ENCODE measurements at places on chromosomes 2 and 18.

DNA sequence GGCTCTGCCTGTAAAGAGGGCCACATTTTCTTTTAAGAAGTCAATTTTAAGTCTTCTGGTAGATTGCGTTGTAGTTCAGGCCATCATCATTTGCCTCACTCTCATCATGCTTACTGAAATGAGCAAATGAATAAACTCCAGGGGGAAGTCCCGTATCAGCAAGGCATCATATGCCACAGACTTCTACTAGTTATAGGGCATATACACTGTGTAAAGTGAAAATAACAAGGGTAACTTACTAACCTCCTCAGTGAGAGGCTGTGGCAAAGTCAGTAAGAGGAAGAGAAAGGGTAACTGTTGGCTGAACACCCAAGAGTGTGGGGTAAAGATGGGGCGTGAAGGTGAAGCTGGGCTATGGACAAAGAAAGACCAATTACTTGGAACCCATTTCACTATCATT lies 456.2 kb downstream of the SPAG16 start:
- no peak for DNase-seq

- no peak for DNase-seq
Measured at GRCh38 chr2:222076973-222077690, 221.7 kb downstream of the PAX3 start.

GRCh38 chr2:209592106-209592505 lies 168.3 kb downstream of the MAP2 start:
- DNase-seq, result no peak

GRCh38 chr2:54610700-54611099 lies 112.8 kb upstream of the EML6 start:
- DNase-seq, result no peak

- no peak for DNase-seq
Measured at GRCh38 chr2:68877079-68877772, 6.0 kb upstream of the BMP10 start.

- no peak for DNase-seq
Measured at GRCh38 chr18:63149302-63149587, 170.3 kb downstream of the BCL2 start.

DNA sequence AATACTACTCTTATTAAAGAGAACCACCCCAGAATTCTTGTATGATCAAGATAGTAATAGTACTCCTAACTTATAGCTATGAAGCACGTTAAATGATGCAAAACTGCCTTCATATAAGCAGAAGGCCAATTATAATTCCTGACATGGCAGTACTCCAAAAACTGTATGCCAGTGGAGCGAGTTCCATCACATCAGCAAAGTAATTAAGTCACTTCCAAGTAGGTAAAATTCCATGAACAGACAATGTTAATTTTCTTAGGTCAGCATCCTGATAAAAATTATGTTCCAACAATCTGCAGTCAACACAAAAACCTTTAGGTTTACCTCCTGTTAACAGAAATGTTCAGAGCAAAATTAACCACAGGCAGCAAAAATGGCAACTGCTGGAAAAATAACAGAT lies 136.7 kb downstream of the CDH2 start:
- no peak for DNase-seq

GRCh38 chr18:54100920-54101470 lies 123.5 kb downstream of the MBD2 start:
- DNase-seq, result no peak

DNA sequence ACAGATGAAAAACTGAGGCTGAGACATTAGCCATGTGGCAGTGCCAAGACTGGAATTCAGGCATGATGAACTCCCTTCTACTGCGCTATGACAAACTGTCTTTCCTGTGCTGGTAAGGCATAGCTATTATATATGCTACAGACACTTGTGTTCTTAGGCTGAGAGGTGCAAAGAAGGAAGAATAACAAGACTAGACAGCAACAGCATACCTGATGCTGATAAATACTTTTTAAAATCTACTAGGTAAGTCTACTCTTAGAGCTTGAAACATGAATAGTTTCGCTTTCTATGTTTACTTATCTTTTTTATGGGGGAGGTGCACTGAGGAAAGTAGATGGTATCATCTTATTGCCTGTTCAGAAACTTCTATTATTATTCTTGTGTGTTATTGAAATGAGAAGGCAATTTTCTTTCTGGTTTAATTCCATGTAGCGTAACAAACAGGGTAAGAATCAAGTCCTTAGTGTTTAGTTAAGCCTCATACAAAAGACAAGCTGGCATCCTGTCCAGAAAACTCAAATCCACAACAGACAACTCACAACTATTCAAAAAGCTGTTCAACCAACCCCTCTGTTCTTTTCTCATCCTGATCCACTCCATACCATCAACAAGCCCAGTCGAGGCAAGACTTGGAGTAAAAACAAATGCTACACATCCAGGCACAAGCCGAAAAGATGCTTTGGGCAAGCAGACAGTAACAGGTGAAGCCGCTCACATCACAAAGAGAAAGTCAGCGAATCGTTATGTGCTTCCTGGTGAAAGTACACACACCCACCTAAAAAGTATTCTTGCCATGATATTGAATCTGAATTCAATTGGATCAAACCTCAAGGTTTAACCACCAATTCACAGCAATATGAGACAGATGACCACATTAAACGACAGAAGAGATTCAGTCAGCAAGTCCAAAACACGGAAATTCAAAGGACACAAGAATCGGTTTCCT lies 1.5 kb downstream of the TTC32 start:
- DNase-seq, result no peak

GRCh38 chr18:59990121-59990823 lies 90.5 kb downstream of the PMAIP1 start:
- DNase-seq, result no peak

DNA sequence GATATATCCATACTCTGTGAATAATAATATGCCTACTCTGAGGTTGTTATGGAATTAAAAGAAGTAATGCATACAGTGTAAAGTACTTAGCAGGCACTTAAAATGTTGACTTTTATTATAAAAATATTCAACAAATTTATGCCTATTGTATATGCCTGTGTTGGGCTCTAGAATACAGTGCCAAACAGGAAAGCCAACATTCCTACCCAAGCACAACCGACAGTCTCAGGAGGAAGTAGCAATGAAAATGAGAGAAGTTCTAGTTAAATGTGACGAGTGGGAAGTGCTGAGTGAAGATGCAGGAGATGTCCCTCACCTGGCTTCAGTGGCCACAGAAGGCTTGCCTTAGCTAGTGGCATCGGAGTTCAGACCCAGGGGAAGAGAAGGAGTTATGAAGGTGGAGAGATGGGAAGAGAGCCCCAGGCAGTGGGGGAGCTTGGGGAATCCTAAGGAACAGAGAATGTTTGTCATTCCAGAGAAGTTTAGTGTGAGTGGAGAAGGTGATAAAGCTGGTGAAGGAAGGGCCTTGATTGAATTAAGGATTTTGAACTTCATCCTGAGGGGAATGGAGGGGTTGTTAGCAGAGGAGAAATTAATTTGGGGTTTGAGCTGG lies 105.4 kb upstream of the CNGA3 start:
- no peak for DNase-seq

- no peak for DNase-seq
Measured at GRCh38 chr18:54790109-54790508, 38.2 kb upstream of the RAB27B start.
